ENCODE measurements at places on chromosomes 3 and 15.

DNA sequence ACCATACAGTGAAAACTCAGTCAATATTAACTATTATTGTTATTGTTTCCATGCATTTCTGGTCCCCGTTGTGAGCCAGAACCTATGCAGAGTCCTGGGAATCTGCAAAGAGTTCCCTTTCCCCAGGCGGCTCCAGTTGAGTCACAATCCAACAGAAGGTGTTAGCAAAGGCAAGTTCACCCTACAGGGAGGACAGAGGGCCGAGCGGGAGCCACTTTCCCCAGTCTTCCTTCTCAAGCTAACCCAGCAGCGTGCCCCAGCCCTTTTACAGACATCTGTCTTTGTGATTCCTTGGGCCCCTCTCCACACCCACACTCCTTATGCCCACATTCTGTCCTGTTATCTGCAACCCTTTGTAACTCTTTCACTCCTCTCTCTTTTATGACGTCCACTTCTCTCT lies 13.1 kb upstream of the LTF start:
- DNase-seq: peak; percentile 33

- DNase-seq: no peak
Measured at GRCh38 chr3:14461748-14462324, 59.4 kb downstream of the SLC6A6 start.

GRCh38 chr3:69005071-69005790 lies 8.3 kb downstream of the EOGT start:
- DNase-seq: no peak

DNA sequence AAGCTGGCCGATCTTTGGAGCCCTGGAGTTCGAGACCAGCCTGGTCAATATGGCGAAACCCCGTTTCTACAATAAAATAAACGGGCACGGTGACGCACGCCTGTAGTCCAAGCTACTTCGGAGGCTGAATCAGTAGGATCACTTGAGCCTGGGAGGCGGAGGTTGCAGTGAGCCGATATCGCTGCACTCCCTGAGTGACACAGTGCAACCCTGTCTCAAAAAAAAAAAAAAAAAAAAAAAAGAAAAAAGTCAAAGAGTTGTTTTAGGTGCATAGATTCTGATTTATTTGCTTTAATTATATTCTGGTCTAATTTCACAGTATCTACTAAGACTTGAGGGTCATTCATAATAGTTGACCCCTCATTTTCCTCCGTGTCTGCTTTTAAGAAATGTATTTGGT lies 1.7 kb downstream of the ARL13B start:
- DNase-seq: no peak

DNA sequence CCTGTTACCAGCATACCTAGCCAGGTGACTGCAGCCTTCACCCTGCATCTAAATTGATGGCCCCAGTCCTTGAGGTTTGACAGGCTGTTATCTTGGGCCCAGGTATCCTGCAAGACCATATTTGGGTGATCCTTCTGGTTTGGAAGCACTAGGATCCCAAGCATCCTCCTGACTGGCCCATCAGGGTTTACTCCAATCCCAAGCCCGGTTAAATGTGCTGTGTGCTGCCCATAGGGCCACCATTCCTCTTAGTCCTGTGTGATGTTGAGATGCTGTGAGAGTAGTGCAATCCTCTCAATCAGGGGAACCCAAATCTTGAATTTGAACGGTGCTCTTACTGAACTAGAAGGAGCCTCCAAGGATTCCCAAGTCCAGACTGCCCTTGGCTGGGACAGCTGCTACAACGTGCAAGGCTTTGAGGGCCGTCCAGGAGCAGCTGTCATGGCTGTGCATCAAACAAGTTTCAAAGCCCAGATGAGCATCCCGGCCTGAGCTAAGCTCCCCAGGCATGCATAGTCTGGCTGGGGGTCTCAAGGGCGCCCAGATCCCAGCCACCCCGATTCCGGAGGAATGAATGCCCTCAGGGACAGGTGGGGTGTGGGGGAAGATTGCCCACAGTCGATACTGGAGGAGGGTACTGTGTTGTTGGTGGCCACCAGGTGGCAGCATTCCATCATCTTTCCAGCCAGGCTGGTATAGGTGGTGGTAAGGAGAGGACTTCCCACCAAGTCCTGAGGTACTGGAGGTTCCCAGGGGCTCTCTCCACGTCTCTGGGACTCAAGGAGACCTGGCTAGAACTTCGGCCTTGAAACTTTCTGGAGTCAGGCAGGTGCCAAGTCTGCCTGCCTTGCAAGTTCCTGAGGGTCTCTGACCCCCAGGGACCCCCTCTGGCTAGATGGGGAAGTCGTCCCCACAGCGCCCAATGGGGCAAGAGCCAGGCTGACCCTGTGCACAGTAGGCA lies 32.6 kb downstream of the RBM5 start:
- DNase-seq: peak; percentile 87

GRCh38 chr3:148464246-148464645 lies 233.5 kb upstream of the AGTR1 start:
- no peak for DNase-seq

- peak; percentile 35 for DNase-seq
Measured at GRCh38 chr3:183487016-183487415, 58.6 kb upstream of the MCF2L2 start.

All from activated CD8-positive, alpha-beta memory T cell treated with anti-CD3 and anti-CD28 coated beads for 24 hours (primary cell).